ENCODE measurements at places on chromosomes 16 and 17. TPM values are rescaled to one million over a fixed set of nuclear protein-coding genes. Genes with fewer than 3 reads are reported as not detected.

Gene NME3
- total RNA-seq, result 63.7 TPM

Gene TIGD7
- 1.5 TPM for total RNA-seq

Gene RNF222
- total RNA-seq, result not detected

Gene HBM
- total RNA-seq, result not detected

Gene HOXB8
- total RNA-seq, result 22.9 TPM

Gene PNMT
- 0.20 TPM for total RNA-seq

Gene APOBR
- total RNA-seq, result not detected

Gene PLCG2
- total RNA-seq, result 11.8 TPM

Gene TBX4
- not detected for total RNA-seq

Gene NECAB2
- total RNA-seq, result not detected

Gene GLTPD2
- total RNA-seq, result not detected

Gene ZNF768
- 23.7 TPM for total RNA-seq

Gene OR2C1
- not detected for total RNA-seq

Gene RPH3AL
- total RNA-seq, result 7.9 TPM

Gene TAC4
- total RNA-seq, result not detected

Gene NAGS
- 13.9 TPM for total RNA-seq

Gene TEX14
- total RNA-seq, result 0.27 TPM

Gene SRSF1
- 213 TPM for total RNA-seq

Gene BPTF
- 20.5 TPM for total RNA-seq

Gene TRAPPC1
- total RNA-seq, result 62.7 TPM

Gene KCNJ18
- not detected for total RNA-seq

Gene SGCA
- total RNA-seq, result not detected

Gene KRTAP1-1
- not detected for total RNA-seq
